ENCODE measurements at places on chromosomes 3 and 15. TPM values are rescaled to one million over a fixed set of nuclear protein-coding genes. Genes with fewer than 3 reads are reported as not detected.

- no peak for DNase-seq
These were observed 6.5 kb upstream of the ETV5 start for GRCh38 chr3:186115239-186115996.

Gene PPM1M
- 17.9 TPM for polyA plus RNA-seq

Gene BFSP2
- polyA plus RNA-seq = 0.33 TPM

- no peak for DNase-seq
These were observed 97.6 kb downstream of the FRMD4B start for GRCh38 chr3:69288161-69288895.

Gene MORF4L1
- 719 TPM for polyA plus RNA-seq

- no peak for DNase-seq
These were observed 6.4 kb downstream of the CMSS1 start for GRCh38 chr3:99823723-99824711.

DNA sequence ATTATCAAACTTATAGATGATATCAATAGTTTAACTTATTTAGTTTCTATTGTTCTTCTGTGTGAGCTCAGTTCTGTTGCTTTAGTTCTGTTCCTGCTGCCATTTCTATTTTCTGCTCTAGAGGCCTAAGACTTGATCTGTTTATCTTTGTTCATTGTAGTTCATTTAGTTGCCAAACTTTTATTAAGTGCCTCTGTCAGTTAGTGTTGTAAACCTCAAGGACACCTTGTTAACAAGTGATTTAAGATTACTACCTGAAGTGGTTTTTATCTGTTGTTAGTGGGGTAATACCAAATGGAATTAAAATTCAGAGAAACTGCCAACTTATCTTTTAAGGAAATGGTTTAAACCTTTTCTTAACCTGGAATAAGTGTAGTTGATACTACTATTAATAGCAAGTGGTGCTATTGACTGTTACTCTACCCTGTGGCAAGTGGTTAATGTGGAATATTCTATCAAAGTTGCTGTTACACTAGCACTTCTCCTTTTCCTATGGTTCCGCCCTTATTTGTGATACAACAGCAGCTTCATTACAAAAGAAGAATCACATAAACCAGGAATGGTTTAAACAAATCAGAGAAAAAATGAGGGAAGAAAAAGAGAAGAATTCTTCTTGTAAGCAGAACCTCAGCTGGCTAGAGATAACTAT is 500.6 kb upstream of the GOLIM4 start:
- DNase-seq = no peak

- DNase-seq = no peak
These were observed 648.1 kb downstream of the NTRK3 start for GRCh38 chr15:87608238-87609028.

DNA sequence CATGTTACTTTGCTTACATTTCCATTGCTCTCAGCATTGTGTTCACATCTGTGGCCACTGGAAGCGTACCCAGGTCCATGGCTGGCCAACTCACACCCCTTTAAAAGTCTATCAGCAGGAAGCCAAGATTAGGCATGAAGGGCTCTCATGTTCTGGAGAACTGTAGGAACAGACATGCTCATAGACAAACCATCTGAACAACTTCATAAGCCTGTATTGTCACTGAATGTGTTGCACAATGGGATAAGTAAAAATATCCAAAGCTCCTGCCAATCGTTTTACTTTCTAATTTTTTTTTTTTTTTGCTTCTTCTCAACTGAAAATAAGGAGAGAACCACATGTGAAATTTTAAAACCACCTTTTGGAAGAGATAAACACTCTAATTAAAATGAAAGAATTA is 6.4 kb downstream of the RPLP1 start:
- no peak for DNase-seq

DNA sequence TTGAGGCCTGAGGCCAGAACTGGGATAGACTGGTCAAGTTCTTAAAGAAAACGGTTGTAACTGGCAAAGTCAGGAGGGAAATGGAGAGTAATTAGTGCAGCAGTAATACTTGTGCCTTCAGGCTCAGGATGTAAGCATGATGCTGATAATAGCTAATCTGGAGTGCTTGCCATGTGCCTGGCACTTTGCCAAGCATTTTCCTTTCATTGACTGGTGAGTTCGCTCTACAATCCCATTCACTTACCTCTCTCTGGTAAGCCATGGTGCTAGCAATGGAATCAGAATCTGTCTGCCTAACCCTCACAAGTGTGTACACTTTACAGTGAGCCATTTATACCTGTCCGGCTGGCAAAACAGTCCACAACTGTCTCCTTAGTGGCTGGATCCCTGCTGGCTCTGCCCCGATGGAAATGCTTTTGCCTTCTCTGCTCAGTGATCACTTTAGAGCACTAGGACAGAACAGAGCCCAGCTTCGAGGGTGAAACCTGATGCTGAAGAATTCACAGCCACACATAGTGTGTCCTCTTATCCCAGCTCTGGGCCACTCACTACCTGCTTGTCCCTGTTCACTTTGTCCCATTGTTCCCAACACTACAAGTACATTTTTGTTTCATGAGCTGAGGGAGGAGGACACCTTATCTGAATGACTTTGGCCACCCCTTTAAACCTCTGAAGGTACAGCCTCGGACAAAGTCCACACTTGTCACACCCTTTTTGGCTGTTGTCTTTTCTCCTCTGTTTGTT is 10.3 kb downstream of the CHP1 start:
- DNase-seq = peak; percentile 10

DNA sequence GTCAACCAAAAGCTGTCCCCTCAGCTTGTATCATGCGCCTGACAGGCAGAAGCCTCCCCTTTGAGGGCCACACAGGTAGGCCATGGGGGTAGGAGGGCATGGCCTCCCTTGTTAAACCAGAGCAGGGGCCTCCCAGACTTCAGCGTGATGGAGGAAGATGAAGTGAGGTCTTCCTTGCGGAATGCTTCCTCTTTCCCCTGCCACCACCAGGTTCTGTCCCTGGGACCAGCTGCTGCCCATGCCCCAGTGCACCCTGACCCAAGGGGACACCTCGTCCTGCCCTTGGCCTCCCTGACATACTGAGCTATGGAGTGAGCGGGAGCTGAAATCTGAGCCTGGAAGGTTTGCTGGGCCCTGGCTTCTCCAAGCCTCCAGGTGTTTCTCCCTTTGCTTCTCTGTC is 26.7 kb downstream of the SSUH2 start:
- no peak for DNase-seq

GRCh38 chr3:33159234-33159633 is 45.4 kb downstream of the CRTAP start:
- no peak for DNase-seq

Gene IL17RD
- polyA plus RNA-seq = 53.0 TPM

DNA sequence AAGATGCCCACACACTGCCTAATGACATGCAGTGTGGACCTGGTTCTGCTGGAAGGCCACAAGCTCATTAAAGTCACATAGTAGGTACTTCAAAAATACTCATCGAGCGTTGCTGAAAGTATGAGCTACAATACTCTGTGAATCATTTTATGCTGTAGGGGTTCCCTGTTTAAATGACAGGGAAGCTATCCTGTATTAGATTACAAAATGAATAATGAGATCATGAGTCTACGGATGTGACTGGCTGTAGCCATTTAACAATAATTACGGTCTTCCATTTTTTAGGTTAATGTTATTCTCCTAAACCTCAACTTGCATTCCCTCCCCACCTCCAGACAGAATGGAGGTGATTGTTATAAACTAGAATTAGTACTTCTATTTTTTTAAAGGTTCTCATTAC is 128.2 kb upstream of the FAM3D start:
- DNase-seq = no peak

DNA sequence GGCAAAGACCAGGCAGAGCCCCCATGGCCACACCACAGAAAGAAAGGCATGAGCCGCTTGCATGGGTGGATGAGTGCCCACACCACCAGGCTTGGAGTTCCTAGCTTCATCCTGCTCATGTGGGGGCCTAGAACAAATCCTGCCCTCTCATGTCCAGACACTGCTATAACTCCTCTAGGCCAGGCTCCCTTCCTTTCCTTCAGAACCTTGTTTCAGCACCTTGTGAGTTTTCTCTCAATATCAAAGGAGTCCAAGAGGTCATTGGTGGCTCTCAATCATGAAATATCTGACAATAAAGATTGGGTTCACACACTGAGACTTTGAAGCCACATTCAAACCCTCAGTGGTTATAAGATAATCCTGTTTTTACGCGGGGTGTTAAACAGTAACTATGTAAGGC is 12.7 kb downstream of the SLC6A20 start:
- DNase-seq = no peak

Gene SLC2A2
- 17.3 TPM for polyA plus RNA-seq

DNA sequence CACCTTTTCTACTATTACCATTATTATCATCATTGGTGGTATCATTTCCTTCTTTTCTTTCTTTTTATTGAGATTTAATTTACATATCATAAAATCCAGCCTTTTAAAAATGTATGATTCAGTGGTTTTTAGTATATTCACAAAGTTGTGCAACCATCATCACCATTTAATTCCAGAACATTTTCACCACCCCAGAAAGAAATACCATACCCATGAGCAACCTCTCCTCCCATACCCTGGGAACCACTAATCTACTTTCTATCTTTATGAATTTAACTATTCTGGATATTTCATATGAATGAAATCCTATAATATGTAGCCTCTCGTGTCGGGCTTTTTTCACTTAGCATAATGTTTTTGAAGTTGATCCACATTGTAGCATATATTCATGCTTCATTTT is 29.1 kb downstream of the AAGAB start:
- DNase-seq = no peak

Gene GALNT15
- polyA plus RNA-seq = 2.0 TPM

GRCh38 chr15:39331584-39331983 is 249.3 kb upstream of the THBS1 start:
- DNase-seq = no peak

Gene LAMB2
- 408 TPM for polyA plus RNA-seq

Data from right renal pelvis (tissue), 4 donors.